ENCODE measurements at places on chromosomes 6 and 20. TPM values are rescaled to one million over a fixed set of nuclear protein-coding genes. Genes with fewer than 3 reads are reported as not detected.

Gene TNXB
- 23.5 TPM for total RNA-seq

- no peak for DNase-seq
- H3K4me3 ChIP-seq, result no peak overlapping the region
- no peaks in the 10 kb centered on the region for H3K27me3 ChIP-seq
- H3K36me3 ChIP-seq, result no peaks in the 10 kb centered on the region
- no peak overlapping the region for H3K27ac ChIP-seq
- H3K4me1 ChIP-seq, result no peaks in the 10 kb centered on the region
Observed at GRCh38 chr6:117195728-117196127, 69.6 kb upstream of the VGLL2 start.

- H3K4me1 ChIP-seq, result 0 out of 2 replicates have a peak, but pooled peaks cover 7% of the 10 kb centered on the region
- H3K27ac ChIP-seq, result no peak overlapping the region
- H3K4me3 ChIP-seq, result no peak overlapping the region
- H3K36me3 ChIP-seq, result peaks cover 11% of the 10 kb centered on the region
Observed at GRCh38 chr6:143961886-143962878, 45.9 kb downstream of the PLAGL1 start.

GRCh38 chr6:138959521-138959920, 28.5 kb downstream of the REPS1 start:
- no peak overlapping the region for H3K4me3 ChIP-seq
- H3K27me3 ChIP-seq, result no peaks in the 10 kb centered on the region
- H3K36me3 ChIP-seq, result no peaks in the 10 kb centered on the region
- H3K27ac ChIP-seq, result no peak overlapping the region

Measured in GM23248 (cell line).